ENCODE measurements at places on chromosomes 2 and 18. TPM values are rescaled to one million over a fixed set of nuclear protein-coding genes. Genes with fewer than 3 reads are reported as not detected.

Gene IL1RL1
- 22.2 TPM for total RNA-seq

Gene SLC30A3
- 8.5 TPM for total RNA-seq

Gene GAREM2
- 5.6 TPM for total RNA-seq

DNA sequence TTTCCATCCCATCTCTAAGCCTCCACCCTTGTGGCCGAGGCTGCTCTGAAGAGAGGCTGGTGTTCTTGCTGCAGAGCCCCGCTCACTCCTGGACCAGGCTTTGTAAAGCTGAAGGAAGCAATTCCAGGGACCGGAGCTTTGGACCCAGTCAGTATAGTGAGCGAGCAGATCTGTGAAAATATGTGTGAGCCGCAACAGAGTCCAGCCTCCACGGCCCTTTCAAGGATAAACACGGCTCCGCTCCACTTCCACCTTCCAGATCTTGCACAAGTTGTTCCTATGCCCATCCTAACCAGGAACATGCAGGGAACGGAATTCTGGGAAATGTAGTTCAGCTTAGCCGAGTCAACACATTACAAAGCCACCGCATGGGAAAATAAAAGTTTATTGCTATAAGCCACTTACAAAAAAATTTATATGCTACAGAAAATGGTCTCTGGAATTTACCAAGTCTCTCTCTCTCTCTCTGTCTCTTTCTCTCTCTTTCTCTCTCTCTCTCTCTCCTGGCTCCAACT lies 151.7 kb upstream of the ZNF521 start:
- H3K27me3 ChIP-seq, result no peaks in the 10 kb centered on the region
- no peaks in the 10 kb centered on the region for H3K4me1 ChIP-seq
- peak overlapping the region; percentile 24 for H3K27ac ChIP-seq
- no peaks in the 10 kb centered on the region for H3K36me3 ChIP-seq
- H3K4me3 ChIP-seq, result peak overlapping the region; percentile 68

DNA sequence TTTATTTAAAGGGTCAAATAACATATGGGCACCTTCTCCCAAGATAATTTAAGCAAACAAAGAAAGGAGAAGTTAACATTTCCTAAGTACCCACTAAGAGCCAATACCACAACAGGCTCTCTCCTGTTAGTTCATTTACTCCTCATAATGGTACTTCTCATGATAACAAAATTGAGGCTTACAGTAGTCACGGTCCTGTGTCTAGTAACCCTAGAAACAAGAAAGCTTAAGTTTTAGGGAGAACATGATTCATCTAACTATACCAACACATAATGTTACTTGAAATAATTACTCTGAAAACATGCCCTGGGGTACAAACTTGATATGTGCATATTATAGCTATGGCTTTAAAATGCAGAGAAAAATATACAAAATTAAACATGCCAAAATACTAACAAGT lies 19.8 kb downstream of the IWS1 start:
- no peak overlapping the region for H3K4me3 ChIP-seq
- DNase-seq, result no peak
- H3K27ac ChIP-seq, result no peak overlapping the region
- no peaks in the 10 kb centered on the region for H3K27me3 ChIP-seq

DNA sequence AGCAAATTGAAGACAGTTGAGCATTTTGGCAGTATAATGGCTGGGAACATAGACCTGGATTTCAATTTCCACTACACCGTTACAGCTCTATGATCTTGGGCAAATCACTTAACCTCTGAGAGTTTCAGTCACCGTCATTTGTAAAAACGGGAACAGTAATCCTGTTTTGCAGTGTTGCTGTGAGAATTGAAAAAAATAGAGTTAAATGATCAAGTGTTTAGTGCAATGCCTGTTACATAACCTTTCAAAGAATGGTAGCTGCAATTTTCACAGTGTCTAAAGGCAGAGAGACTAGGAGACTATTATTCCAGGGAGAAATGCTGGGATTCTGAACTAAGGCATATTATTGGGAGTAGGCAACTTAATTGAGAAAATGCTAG lies 2.0 kb downstream of the AGPS start:
- H3K27me3 ChIP-seq, result no peaks in the 10 kb centered on the region
- no peak overlapping the region for H3K27ac ChIP-seq
- peaks cover 6% of the 10 kb centered on the region for H3K4me1 ChIP-seq
- no peak overlapping the region for H3K4me3 ChIP-seq

DNA sequence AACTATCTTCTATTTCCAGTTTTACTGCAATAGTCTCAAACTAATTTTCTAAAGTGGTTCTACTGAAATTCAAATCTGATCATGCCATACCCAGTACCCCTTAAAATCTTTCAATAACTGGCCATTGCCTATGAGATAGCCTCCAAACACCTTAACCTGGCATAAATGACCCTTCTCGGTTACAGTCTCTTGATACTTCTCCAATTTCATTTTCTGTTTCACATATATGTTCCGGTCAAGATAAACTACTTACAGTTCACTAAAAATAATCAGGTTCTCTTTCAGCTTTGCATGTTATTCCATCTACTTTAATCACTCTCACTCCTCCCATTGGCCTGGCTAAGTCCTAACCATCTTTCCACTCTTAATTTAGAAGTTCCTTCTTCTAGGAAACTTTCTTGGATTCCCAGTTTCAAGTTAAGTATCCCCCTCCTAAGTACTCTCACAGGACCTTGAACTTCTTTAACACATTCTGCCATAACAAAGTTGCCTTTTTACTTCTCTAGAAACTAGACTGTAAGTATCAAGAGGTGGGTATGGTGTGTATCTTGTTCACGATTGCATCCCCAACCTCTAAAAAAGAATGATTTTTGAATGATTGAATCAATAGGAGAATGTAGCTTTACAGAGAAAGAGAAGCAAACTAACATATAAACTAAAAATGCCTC lies 110.2 kb upstream of the RBBP8 start:
- H3K27ac ChIP-seq, result no peak overlapping the region
- no peak overlapping the region for H3K4me3 ChIP-seq
- H3K4me1 ChIP-seq, result no peaks in the 10 kb centered on the region
- DNase-seq, result no peak

DNA sequence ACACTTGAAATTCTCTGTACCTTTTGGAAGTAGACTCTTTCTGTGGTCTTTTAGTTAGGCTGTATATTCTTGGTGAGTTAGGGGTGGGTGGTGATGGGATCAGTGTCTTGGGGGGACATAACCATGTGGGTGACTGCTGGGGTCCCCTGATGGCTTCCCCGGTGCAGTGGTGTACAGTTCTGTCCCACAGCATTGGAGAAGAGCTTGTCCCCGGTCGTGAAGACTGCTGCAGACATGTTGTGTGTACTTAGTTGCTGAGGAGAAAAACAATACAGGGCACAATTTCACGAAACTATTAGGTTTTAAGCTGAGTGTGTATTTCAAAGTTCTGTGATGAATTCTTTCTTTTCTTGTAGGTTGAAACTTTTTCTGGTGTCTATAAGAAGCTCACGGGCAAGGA lies 5.4 kb downstream of the RPS7 start:
- H3K4me3 ChIP-seq, result no peak overlapping the region
- no peak overlapping the region for H3K27ac ChIP-seq
- peaks cover 30% of the 10 kb centered on the region for H3K36me3 ChIP-seq
- peaks cover 13% of the 10 kb centered on the region for H3K4me1 ChIP-seq
- no peak for DNase-seq
- no peaks in the 10 kb centered on the region for H3K27me3 ChIP-seq

- no peaks in the 10 kb centered on the region for H3K36me3 ChIP-seq
Measured at GRCh38 chr2:160167089-160167740, 32.9 kb downstream of the ITGB6 start.

- no peaks in the 10 kb centered on the region for H3K36me3 ChIP-seq
- no peaks in the 10 kb centered on the region for H3K4me1 ChIP-seq
- no peaks in the 10 kb centered on the region for H3K27me3 ChIP-seq
- H3K4me3 ChIP-seq, result no peak overlapping the region
Measured at GRCh38 chr2:177038787-177039484, 173.7 kb upstream of the HNRNPA3 start.

DNA sequence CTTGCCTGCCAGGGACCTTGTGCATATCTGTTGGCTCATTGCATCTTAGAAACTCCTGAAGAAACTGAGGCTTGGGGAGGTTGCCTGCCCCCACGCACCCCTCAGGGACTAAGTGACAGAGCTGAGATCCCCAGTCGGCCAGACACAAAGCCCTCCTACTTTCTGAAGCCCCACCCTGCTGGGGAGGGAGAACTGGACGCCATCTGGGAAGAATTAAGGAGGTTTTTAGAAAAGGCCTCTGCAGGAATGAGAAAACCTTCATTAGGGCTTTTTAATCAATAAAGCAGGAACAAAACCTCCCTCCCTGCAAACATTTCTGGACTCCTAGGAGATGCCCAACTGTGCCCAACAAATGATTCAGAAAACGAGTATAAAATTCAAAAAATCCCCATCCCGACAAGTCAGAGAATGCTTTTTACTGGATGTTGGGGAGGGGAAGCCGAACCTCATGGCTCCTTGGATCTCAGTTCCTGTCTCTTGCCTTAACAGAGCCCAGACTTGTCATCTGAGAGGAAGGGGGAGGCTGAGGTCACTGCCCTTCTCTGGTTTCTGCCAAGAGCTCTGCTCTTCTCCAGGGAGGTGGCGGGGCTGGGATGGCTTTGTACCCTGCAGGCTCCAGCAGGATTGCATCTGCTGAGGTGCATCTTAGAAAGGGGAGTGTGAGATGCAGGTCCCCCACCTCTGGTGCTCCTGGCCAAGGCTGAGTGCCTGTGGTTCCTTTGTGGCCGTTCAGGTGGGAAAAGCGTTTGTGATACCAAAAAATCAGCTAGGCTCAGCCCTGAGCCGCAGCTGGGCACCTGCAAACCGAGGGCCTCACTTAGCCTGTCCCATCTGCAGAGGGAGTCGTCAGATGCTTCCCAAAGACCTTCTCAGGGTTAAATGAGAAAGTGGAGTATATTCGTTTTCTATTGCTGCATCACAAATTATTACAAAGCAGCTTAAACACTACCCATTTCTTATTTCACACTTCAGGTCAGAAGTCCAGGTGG lies 142.4 kb downstream of the ZFP36L2 start:
- no peak overlapping the region for H3K4me3 ChIP-seq
- no peaks in the 10 kb centered on the region for H3K27me3 ChIP-seq
- peaks cover 75% of the 10 kb centered on the region for H3K4me1 ChIP-seq
- DNase-seq, result no peak
- peak overlapping the region; percentile 99 for H3K27ac ChIP-seq

- H3K27me3 ChIP-seq, result no peaks in the 10 kb centered on the region
- H3K27ac ChIP-seq, result no peak overlapping the region
- DNase-seq, result no peak
- no peaks in the 10 kb centered on the region for H3K36me3 ChIP-seq
Measured at GRCh38 chr2:19519045-19519444, 160.6 kb upstream of the OSR1 start.

- no peak overlapping the region for H3K4me3 ChIP-seq
- H3K27me3 ChIP-seq, result no peaks in the 10 kb centered on the region
- H3K4me1 ChIP-seq, result no peaks in the 10 kb centered on the region
- DNase-seq, result no peak
- H3K36me3 ChIP-seq, result no peaks in the 10 kb centered on the region
- H3K27ac ChIP-seq, result no peak overlapping the region
Measured at GRCh38 chr2:57954020-57954419, 92.6 kb upstream of the VRK2 start.

GRCh38 chr18:13377496-13377895 lies 158.9 kb downstream of the LDLRAD4 start:
- H3K4me3 ChIP-seq, result no peak overlapping the region
- H3K4me1 ChIP-seq, result peaks cover 78% of the 10 kb centered on the region
- H3K36me3 ChIP-seq, result no peaks in the 10 kb centered on the region
- peak overlapping the region; percentile 82 for H3K27ac ChIP-seq
